ENCODE measurements at places on chromosomes 13 and 19.

DNA sequence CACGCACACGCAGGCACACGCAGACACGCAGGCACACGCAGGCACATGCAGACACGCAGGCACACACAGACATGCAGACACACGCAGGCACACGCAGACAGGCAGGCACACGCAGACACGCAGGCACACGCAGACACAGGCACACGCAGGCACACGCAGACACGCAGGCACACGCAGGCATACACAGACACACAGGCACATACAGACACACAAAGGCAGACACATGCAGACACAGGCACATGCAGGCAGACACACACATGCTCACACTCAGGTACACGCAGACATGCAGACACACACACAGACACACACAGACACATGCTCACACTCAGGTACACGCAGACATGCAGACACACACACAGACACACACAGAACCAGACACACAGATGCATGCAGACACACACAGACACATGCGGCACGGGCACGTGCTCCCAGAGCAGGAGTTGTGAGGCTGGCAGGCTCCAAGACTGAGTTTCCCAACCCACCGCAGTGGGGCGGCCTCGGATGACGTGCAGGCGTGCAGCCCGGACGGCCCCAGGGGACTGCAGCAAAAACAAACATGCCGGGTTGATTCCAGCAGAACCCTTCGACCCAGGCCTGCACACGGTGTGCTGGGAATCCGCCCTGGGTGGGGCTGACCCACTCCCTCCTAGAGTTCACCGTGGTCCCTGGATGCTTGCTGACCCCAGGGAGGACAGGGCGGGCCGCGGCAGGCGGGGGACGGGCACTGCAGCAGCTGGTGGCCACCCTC is 100.0 kb downstream of the GADD45B start:
- no peak for DNase-seq

- no peak for DNase-seq
Measured at GRCh38 chr19:46341937-46342336, 5.0 kb upstream of the PPP5C start.

GRCh38 chr13:58946274-58946673 is 1217.5 kb downstream of the DIAPH3 start:
- no peak for DNase-seq

- DNase-seq: no peak
Measured at GRCh38 chr13:47474839-47475238, 526.2 kb downstream of the SUCLA2 start.

DNA sequence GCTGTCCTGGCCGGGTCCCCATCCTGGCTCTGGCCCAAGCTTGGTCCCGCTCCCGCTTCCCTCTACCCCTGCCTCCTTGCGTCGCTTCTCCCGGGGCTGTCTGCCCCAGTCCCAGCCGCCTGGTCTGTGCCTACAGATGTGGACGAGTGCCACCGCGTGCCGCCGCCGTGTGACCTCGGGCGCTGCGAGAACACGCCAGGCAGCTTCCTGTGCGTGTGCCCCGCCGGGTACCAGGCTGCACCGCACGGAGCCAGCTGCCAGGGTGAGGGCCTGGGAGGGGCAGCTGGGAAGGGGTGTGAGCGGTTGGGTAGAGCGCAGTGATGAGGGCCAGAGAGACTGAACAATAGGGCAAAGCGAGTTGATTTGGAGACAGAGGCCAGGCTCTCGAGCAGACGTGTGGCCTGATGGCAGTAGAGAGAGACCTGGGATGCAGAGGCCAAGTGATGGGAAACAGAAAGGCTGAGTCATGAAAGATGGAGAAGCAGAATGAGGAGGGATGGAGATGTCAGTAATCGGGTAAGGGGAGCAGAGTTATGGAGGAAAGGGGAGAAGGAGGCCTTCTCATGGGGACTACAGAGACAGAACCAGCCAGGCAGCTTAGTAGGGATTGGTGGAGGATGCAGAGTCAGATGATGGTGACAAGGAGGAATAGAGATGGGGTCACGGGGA is 9.4 kb downstream of the LTBP4 start:
- DNase-seq: no peak

DNA sequence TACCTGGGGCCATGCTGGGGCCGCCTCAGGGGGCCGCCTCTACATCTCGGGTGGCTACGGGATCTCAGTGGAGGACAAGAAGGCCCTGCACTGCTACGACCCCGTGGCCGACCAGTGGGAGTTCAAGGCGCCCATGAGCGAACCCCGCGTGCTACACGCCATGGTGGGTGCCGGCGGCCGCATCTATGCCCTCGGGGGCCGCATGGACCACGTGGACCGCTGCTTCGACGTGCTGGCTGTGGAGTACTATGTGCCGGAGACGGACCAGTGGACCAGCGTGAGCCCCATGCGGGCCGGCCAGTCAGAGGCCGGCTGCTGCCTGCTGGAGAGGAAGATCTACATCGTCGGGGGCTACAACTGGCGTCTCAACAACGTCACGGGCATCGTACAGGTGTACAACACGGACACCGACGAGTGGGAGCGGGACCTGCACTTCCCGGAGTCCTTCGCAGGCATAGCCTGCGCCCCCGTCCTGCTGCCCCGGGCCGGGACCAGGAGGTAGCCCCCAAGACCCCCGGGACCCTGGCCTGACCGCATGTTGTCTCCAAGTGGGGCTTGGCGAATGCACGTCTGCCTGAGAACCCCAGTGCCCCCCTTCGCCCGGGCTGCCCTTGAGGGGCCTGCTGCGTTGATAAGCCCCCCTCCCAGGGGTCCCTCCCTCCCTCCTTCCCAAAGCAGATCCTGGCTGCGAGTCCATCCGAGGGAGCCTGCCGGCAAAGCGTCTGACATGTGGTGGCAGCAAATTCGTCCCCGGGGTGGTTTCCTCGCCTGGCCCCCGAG is 14.5 kb upstream of the CRTC1 start:
- DNase-seq: no peak

DNA sequence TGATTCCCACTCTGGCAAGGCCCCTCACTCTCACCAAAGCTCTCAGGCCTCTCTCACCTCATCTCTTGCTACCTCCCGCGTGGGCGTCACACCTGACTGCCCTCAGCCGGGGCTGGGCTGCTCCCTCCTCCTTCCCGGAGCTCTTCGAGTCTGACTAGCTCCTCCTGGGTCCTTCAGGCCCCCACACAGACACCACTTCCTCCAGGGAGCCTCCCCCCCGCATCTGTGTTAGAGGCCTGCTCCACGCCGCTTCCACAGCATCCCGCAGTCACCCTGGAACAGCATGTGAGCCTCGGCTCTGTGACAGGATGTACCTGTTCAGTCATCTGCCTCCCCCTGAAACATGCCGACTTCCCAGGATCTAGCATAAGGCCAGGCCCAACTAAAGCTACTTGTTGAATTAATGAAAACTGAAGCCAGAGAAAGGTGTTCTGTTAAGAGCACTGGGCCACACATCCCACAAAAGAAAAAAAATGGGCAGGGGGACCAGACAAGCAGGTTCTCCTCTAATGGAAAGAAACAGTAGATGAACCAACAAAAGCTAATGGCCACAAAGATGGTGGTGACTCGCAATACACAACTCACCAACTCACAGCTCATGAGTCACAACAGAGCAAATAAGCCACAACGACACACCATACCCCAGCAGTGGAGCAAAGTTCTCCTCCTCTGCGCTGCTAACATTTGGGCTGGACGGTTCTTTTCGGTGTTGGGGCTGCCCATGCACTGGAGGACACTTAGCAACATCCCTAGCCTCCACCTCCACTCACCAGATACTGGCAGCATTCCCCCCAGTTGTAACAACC is 3.0 kb downstream of the PPP6R1 start:
- DNase-seq: no peak

DNA sequence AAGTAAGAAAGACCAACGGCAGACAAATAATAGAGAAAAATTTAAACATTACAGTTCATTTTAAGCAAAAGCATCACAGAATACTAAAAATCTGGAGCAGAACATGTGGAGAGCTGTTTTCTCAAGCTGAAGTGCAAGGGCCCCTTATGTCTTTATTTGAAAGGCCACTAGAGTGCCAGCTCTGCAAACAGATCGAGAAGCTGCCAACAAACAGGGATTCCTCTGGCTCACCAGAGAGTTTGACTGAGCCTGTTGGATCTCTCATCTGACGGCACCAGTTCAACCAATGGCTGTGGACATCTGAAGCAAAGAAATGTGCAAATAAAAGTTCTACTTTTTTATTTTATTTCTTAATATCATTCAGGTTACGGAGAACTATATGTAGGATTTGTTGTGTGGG is 119.7 kb downstream of the COL4A2 start:
- DNase-seq: no peak

GRCh38 chr13:95201814-95202651 is 99.2 kb downstream of the ABCC4 start:
- no peak for DNase-seq

- DNase-seq: no peak
Measured at GRCh38 chr13:100508455-100508854, 80.1 kb downstream of the GGACT start.
